ENCODE measurements at places on chromosomes 13 and 19. TPM values are rescaled to one million over a fixed set of nuclear protein-coding genes. Genes with fewer than 3 reads are reported as not detected.

The IL27RA gene
- total RNA-seq: 4.7 TPM

The ZNF730 gene
- 6.8 TPM for total RNA-seq

GRCh38 chr13:21115231-21115630, 53.8 kb upstream of the LATS2 start:
- no peak for DNase-seq

DNA sequence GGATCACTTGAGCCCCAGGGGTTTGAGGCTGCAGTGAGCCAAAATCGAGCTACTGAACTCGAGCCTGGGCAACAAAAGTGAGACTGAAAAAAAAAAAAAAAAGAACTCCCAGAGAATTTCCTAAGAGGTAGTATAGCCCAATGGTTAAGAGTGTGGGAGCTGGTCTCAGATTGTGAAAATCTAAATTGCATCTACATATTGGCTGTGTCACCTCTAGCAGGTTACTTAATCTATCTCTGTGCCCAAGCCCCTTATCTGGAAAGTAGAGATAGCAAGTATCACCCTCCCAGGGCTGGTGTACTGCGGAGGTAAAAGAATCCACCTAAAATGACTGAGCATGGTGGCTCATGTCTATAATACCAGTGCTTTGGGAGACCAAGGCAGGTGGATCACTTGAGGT, 3.7 kb upstream of the PLAUR start:
- no peak for DNase-seq

GRCh38 chr19:40419780-40420179, 6.0 kb downstream of the SERTAD1 start:
- DNase-seq: no peak

GRCh38 chr19:24002256-24002945, 84.6 kb upstream of the ZNF254 start:
- no peak for DNase-seq

GRCh38 chr13:94974015-94974951, 261.9 kb upstream of the SOX21 start:
- no peak for DNase-seq
